Posterior vena cava (tissue), 2 donors: ENCODE measurements at places on chromosomes 13 and 19. TPM values are rescaled to one million over a fixed set of nuclear protein-coding genes. Genes with fewer than 3 reads are reported as not detected.

Gene LACC1
- total RNA-seq = 12.7 TPM

DNA sequence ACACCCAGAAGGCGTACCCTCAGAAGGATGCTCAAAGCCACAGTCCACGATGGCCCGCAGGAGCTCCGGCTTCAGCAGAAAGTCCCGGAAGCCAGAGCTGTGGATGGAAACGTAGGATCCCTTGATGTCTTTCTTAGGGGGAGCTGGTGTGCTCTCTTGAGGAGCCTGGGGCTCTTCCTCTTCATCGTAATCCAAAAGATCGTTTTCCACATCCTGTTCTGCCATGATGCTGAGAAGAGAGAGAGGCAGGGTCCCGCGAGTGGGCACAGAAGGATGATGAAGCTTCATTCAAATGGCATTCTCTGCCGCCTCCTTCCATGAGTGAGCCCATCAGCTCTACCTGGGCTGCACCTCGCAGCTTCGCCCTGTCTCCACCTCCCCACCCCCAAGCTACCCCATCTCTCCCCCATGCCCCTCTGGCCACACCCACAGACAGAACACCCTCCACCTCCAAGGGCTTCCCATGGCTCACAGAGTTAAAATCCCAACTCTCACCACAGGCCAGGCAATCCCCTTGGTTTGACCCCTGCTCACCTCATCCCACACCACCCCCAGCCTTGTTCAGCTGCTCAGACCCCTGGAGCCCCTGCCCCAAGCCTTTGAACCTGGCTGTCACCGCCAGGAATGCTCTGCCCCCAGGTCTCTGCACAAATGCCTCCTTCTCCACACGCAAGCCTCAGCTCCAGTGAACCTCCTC, 6.0 kb downstream of the DDX39A start:
- no peak for DNase-seq

DNA sequence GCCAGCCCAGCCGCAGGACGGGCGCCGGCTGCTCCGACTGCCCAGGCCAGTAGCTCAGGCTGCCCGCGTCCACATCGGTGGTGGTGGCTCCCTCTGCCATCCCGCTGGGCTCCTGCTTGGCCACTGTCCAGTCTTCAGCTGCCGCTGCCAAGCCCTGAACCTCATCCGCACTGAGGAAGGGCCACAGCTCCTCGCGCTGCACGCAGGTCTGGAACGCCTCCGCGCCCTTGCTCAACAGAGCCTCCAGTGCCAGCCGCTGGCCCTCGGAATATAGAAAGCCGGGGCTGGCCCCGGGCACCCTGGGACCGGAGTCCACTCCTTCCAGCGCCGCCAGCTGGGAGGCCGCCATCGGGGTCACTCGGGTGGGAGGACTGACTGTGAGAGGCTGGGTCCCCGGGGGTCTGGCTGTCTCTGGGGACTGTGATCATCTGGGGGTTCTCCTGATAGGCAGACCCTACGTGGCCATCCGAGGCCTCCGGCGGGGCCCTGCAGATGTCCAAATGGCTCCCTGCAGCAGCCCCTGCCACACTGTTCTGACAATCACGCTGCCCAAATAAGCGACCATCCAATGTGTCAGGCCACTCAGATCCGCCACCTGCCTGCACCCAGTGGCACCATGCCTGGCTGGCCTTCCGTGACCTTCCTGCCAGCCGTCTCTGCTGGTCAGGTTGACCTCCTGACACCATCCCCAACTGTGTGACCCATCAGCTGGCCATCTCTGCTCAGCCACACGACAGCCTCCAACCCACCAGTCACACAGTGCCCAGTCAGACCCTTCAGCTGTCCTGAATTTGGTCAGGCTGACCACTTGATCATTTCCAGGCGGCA, 1.6 kb downstream of the FAM83E start:
- no peak for DNase-seq

- DNase-seq = no peak
Measured at GRCh38 chr19:45952686-45953505, 20.8 kb downstream of the NOVA2 start.

DNA sequence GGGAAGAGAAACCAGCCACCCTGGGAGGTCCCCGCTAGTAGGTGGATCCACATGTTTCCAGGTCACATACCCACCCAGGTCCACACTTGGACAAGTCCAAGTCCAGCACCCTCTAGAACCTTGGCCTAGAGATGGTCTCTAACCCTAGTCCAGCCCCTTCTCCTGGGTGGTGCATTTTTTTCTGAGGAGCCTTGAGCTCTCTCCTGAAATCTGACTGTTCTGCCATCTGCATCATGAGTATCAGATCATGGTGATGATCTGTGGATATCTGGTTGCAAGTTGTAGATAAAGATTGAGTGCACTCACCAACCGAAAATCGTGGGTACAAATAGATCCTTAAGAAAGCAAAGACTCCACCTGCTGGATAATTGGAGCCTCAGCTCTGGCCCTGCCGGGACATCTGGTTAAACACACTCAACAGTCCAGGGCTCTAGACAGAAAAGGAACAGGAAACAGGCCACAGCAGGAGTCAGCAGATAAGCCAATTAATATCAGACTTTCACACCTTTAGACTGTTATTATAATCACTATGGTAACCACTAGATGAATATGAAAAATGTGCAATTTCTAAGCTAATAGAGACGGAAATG, 41.1 kb downstream of the GPR12 start:
- no peak for DNase-seq
